ENCODE measurements at places on chromosomes 7 and 10.

DNA sequence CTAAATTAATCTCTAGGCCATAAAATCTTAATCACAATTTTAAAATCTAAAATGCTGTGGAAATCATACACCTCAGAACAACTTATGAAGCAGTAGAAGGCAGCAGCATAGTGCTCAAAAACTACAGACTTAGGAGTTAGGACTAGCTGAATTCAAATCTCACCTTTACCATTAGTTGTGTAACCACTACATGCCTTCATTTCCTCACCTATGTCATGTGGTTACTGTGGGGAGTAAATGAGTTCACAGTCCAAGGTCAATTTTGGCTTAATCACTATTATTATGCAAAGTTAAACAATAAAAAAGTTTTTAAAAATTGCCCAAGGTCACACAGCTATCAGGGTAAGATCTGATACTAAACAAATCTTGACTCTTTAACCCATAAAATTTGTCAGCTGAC, 37.0 kb downstream of the SNX13 start:
- DNase-seq, result no peak

- no peak for DNase-seq
These were observed 242.3 kb upstream of the AOAH start for GRCh38 chr7:36966636-36967035.

- DNase-seq, result no peak
These were observed 22.5 kb downstream of the SORCS3 start for GRCh38 chr10:104663563-104663962.

GRCh38 chr7:55520426-55521140, 51.7 kb downstream of the VOPP1 start:
- DNase-seq, result no peak

DNA sequence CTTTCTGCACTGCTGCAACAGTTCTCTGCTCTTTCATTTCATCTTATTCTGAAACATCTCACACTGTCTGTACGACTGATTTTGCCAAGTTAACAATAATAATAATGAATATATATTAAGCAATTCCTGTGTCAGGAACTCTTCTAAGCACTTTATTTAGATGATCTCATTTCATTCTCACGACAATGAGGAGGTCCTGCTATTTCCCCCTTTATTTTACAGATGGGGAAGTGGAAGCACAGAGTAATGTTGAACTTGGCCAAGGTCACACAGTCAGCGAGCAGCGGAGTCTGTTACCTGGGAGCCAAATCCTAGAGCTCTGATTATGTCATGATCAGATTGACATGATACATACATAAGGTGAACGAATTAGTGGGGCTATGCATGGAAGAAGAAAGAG, 5.8 kb downstream of the MRC1 start:
- DNase-seq, result no peak

GRCh38 chr10:91196268-91197048, 24.0 kb upstream of the PCGF5 start:
- no peak for DNase-seq

DNA sequence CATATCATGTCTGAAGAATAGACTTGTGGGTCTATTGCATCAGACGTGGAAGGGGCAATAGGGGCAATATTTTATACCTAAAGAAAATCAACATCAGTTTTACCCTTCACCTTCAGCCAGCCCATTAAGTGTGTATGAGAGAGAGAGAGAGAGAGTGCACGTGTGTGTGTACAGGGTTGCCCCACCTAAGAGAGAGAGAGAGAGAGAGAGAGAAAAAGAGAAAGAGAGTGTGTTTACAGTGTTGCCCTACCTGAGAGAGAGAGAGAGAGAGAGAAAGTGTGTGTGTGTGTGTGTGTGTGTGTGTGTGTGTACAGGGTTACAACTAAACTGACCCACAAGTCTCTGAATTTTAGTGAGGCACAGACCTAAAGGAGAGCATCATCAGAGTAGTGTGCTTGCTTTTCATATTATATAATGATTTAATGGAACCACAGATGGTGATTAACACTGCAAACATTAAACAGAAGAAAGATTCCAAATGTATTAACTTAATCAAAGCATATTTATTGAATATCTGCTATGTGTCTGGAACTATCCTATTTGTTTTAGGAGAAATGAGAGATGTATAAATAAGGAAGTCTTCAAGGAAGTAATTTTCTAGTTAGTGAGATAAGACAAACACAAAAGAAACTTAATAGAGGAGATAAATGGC, 66.8 kb downstream of the CD36 start:
- no peak for DNase-seq

- no peak for DNase-seq
These were observed 88.8 kb downstream of the JCAD start for GRCh38 chr10:29970576-29970975.

DNA sequence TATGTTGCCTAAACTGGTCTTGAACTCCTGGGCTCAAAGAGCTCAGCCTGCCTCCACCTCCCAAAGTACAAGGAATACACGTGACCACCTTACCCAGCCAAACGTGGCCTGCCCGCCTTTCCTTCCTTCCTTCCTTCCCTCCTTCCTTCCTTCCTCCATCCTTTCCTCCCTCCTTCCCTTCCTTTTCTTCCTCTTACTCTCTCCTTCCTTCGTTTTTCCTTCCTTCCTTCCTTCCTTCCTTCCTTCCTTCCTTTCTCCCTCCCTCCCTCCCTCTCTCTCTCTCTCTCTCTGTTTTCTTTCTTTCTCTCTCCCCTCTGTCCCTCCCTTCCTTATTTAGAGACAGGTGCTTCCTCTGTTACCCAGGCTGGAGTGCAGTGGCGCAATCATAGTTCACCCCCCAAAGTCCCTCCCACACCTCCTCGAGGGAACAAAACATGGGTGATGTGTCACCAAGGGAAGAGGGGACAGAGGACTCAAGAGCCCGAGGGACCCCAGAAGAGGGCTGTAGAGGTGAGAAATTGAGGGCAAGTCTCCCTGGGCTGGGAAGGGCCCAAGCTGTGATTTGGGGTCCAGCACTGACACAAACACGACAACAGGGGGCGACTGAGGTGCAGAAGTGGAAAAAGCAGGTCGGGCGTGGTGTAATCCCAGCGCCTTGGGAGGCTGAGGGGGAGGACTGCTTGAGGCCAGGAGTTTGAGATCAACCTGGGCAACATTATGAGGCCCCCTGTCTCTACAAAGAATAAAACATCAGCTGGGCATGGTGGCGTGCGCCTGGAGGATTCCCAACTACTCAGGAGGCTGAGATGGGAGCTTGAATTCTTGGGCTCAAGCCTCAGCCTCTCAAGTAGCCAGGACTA, 28.1 kb downstream of the EPHB4 start:
- DNase-seq, result peak; percentile 29

DNA sequence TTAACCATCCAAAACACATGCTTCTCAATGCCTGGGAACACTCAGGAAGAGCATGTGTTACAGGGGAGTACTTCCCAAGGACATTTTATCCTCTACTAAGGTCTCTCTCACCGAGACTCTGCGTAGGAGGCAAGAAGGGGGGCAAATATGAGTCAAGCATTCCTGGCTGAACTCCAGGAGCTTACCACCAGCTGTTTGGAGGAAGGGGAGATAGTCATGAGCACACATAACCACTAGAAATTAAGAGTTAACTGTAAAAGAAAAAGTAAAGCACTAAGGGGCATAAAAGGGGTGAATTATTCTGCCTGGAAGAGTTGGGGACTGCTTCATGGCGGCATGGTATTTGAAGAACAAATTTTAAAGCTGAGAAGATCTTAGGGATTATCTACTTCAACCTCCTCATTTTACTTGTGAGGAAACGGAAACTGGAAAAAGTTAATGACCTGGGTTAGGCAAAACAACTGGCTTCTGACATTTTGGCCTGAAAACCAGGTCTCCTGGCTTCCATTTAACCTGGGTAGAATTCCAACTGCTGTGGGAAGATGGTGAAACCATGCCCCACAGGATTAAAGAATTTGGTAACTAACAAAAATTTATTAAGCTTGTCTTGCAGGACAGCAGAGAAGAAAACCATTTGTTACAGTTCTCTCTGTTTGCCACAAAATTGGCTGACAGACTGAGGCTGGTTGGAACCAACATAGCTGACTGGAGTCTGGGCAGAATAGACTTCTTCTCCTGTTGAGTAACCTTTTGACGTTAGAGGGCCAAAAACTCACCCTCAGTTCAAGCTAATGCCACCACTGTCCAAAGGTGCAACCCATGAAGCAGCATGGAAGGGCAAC, 85.5 kb downstream of the SLC25A13 start:
- no peak for DNase-seq

DNA sequence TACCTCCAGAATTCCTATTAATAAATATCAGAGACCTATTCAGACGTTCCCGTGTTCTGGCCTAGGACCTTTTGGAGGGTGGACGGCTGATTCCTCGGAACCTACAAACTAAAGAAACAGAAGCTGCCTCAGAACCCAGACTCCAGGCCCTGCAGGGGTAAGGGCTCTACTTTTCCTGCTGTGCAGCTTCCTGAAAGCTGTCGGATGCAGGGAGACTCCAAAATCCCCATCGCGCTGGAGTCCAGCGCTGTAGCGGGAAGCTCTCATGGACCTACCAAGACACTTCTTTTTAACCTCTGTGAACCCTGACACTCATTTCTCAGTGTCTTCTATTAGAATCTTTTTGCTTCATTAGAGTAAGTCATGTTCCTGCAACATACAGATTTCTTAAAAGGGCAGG, 244.5 kb upstream of the PITRM1 start:
- no peak for DNase-seq
